ENCODE measurements at places on chromosomes 2 and 18.

DNA sequence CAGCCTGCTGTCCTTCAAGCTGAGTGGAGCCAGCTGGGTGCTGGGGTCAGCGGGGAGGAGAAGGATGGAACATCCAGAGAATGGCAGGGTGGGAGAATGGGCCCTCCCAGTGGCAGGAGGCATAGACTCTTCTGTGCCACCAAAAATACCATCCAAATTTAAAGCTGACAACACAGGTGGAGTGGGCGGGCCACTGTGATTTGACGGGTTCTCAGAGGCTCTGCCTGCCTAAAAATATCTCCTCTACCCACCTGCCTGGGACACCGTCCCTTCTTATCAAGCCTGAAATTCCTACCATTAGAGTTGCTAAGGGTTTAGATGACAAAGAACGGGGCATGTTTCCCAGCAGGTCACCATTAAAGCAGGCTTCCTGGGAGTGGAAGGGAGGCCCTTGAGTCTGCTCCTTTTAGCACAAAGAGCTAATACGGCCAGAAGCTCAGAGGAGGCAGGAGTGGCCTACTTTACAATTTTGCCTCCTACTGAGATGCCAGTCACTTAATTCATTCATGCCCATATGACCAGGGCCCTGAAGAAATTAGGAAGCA is 19.8 kb upstream of the MARCHF4 start:
- DNase-seq: no peak

- no peak for DNase-seq
Measured at GRCh38 chr2:21916934-21917522, 793.3 kb downstream of the TDRD15 start.

DNA sequence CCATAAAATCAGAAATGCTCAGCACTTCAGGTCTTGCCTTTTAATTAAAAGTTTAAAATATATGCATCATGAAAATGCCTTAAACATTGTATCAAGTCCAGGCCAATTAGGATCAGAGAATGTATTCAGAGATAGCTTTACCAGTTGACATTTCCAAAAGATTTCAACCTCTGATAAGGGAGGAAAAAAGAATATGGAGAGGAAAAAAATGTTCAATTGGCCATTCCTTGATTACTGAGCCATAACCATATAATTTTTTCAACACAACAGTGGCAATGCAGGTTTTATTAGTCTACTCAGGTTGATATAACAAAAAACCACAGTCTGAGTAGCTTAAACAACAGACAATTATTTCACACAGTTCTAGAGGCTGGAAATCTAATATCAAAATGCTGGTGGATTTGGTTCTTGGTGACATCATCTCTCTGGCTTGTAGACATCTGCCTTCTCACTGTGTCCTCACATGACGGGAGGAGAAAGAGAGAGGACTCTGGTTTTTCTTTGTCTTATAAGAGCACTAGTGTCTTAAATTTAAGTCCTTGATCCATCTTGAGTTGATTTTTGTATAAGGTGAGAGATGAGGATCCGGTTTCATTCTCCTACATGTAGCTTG is 111.9 kb downstream of the IRS1 start:
- no peak for DNase-seq

DNA sequence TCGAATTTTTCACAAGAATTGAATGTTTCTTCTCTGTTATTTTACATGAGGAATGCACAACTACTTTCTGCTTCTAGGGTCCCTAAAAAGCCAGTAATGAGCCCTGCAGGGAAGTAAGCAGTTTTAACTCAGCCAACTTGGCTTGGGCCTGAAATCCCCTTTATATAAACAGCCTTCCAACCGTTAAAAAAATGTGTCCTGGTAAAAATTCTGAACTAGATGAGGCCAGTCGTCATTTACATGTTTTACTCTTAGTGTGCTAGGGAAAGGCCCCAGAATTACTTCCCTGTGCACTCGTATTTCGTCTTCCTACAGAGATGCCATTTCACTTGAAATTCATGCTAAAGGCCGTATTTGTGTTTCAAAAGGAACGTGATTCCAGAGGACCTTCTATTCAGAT is 42.4 kb upstream of the RPE start:
- no peak for DNase-seq

GRCh38 chr18:67381608-67382150 is 134.8 kb downstream of the DSEL start:
- no peak for DNase-seq

GRCh38 chr2:69509011-69509749 is 71.9 kb upstream of the NFU1 start:
- no peak for DNase-seq

DNA sequence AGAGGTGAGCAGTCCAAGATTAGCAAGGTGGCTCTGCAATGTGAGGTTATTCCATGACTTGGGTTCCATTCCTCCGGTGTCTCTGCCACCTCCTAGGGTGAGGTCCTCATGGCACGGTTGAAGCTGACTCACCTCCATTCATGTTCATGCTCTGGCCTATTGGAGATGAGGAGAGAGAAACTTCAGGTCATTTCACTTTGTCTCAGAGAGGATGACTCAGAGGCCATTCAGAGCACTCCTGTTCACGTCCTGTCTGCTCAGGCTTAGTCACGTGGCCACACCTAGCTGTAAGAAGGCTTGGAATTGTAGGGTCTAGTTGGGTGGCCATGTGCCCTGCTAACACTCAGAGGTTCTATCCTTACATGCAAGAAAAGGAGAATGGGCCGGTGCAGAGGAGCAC is 67.5 kb upstream of the MBOAT2 start:
- DNase-seq: no peak

DNA sequence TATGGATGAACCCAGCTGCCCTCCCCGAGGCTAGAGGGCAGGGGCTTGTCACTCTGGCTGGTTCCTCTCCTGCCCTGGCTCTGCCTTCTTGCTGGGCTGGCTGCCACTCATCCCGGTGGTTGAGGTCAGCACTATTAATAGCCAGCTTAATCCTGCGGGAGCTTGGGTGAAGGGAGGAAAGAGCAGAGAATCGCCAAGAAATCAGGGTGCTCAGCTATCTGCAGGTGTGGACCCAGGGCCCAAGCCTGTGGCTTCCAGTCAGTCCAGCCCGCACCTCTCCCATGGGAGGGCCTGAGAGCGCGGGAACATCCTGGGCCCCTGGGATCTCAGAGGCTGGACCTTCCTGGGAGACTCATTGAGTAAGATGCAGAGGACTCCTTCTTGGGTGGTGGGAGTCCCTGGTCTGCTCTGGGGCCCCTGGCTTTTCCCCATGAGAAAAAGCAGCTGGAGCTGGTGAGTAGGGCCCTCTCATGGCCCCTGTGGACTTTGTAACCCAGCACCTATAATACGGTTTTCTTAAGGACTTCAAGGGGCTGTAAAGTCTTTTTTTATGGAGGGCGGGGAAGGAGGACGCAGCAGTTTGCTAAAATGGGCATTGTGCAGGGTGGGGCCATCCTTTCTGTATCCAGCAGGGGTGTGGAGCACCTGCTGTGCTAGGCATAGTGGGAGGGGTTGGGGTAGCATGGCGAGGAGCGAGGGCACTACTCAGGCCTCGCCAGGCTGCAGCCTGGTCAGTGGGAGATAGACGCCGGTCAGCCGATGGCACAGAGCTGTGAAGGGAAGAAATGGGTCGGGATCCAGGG is 27.4 kb upstream of the CNNM3 start:
- no peak for DNase-seq

DNA sequence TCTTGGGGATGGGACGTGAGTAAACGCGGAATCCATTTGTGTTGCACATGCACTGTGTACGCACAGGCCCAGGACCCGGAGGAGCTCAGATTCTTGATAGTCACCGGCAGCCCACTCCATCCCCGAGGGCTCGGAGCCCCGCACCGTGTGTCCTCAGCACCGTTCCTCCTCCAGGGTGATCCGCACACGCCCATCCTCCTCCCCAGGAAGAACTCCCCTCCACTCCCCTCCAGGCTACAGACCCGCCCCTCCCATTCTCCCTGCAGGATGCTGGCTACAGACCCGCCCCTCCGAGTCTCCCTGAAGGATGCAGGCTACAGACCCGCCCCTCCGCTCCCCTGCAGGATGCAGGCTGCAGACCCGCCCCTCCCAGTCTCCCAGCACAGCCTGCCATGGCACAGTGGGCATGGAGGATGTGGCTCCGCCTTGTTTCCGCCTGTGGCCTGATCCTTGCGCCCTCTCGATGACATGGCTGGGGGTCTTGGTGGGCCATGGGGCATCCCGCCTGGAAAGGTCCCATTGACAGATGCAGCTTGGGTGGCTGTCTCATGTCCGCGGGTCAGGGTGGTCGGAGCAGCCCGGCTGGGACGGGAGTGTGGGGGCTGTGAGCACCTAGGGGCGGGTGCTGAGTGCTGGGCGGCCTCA is 14.1 kb downstream of the CTDP1 start:
- no peak for DNase-seq

DNA sequence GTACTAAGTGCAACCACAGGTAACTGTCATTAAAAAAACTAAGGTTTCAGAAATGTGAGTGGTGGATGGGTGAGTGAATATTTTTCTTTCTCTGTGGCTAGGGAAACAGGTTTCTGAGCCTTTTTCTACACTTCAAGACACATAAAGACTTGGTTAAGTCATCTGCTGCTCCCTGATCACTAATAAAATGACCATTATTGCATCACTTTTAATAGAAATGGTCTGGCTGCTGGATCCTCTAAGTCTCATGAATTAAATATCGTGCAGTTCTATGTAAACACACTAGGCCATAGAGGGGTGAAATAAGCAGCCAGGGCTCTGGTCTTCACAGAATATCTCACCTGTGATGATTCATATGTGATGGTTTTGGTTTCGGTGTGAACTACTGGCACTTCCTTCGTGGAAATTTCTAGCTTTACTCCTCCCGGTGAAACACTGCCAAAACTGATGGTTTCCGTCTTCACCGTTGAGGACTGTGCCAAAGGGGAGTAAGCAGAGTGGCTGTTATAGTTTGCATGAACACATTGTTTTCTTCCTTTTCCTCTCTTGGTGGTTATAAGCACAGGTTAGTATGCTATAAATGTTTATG is 100.4 kb upstream of the ZBTB14 start:
- DNase-seq: no peak

DNA sequence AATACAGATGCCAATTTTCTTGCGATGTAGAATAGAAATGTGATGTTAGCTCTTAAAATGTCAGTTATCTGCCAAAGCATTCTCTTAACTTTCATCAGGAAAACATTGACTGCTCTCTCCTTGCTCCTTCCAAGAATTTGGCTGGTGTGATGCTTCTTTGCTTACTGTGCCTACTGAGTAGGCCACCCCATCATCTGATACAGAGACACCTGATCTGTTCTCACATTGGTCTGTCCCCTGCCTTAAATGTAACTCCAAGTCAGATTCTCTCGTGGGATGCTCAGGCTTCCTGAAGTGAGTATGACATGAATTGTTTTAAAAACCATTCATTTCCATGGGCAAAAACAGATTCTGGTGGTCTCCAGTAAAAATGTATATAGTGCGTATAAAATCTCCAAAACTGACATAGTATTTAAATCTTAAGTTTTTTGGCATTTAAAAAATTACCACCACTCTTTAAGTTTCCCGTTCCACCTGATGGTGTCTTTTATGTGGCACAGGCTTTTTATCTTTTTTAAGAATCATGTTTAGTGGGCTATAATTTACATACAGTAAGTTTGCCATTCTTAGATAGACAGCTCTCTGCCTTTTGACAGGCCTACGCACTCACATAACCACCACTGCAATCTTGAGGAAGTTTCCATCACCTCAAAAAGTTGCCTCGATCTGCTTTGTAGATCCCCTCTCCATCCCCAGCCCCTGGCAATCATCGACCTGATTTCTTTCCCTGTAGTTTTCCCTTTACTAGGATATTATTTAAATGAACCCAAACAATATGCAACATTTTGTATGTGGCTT is 36.6 kb downstream of the UBE2F start:
- peak; percentile 33 for DNase-seq

DNA sequence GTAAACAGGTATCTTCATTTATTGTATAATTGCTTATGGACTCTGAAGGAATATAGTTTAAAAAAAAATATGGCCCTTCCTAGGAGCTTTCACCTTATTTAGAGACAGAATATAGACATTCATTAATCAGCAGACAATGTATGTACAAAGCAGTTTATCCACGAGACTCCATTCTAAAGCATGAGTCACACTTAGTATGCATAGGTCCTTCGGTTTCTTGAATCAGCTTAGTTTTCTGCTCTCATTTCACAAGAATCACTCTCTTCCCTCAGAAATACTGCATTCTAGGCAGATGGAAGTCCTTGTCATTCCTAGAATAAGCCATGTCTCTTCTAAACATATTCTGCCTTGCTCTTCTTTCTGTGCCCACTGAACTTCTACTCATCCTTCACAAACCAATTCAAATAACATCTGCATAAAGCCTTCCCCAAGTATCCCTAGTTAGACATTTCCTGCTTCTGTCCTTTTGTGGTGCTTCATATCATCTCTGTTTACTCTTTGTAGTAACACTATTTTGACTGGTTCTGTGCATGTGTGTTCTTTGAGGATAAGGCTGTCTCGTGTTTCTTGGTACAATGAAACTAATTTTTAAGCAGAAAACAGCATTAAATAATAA is 84.5 kb downstream of the PTRHD1 start:
- DNase-seq: no peak

DNA sequence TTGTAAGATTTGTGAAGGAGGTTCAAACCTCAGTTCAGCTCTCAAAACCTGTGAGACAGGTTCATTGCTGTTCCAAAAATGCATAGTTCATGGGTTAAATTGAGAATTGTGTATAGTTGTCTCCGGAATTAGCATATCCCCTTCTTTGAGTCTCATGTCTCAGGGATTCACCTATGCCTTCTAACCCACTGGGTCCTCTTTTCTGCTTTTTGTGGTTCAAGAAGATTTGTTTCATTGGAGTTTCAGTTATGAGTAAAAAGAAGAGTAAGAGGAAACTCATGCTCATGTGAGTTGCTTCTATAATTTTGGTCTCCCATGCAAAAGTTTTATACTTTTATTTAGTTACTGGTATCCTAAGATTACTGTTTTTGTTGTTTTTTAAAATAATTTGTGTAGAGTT is 1219.8 kb upstream of the ZEB2 start:
- no peak for DNase-seq

GRCh38 chr2:172129404-172129803 is 26.7 kb upstream of the DLX2 start:
- no peak for DNase-seq

DNA sequence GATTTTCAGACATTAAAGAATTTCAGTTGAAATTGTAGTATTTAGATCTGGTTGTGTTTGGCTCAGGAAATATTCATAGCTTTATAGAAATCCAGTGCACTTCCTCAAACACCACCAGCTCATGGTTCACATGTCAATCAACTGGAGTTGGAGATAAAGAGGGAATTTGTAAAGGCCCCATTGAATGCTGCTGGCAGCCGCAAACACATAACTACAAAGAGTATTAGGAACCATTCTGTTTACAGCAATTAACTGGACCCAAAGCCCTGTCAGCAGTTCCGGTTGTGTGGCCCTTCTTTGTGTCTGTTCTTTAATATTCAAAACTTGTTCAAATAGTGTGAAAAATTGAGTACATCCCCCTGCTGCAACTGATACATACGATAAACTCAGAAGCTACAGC is 107.4 kb upstream of the LRRTM4 start:
- no peak for DNase-seq

GRCh38 chr18:75462178-75462832 is 34.8 kb upstream of the SMIM21 start:
- DNase-seq: no peak

Data from central memory CD4-positive, alpha-beta T cell (primary cell).